Subcutaneous preadipocyte (primary cell): ENCODE measurements at places on chromosomes 6 and 20. TPM values are rescaled to one million over a fixed set of nuclear protein-coding genes. Genes with fewer than 3 reads are reported as not detected.

IPCEF1 gene
- total RNA-seq, result under 0.01 TPM in 1 of 2 replicates, not detected in the other

TEAD3 gene
- 9.2 and 12.1 TPM in 2 replicates for total RNA-seq

SIGLEC1 gene
- not detected in 2 replicates for total RNA-seq

CRISP2 gene
- not detected in 2 replicates for total RNA-seq

PDSS2 gene
- 12.5 and 13.9 TPM in 2 replicates for total RNA-seq

SYCP2L gene
- under 0.01 TPM in 1 of 2 replicates, not detected in the other for total RNA-seq

VIP gene
- total RNA-seq, result not detected in 2 replicates

EYS gene
- under 0.01 and 0.39 TPM in 2 replicates for total RNA-seq

BTN1A1 gene
- under 0.01 and 0.20 TPM in 2 replicates for total RNA-seq

PPARD gene
- 5.1 and 12.5 TPM in 2 replicates for total RNA-seq

NOL7 gene
- total RNA-seq, result 49.2 and 57.9 TPM in 2 replicates

ZNF343 gene
- 11.0 and 16.2 TPM in 2 replicates for total RNA-seq

SLC35B3 gene
- total RNA-seq, result 12.1 and 15.4 TPM in 2 replicates

LHFPL5 gene
- total RNA-seq, result not detected in 2 replicates

MYT1 gene
- not detected in 2 replicates for total RNA-seq

SIRPD gene
- not detected in 2 replicates for total RNA-seq

HLA-DPA1 gene
- 3.1 and 7.0 TPM in 2 replicates for total RNA-seq

COL12A1 gene
- total RNA-seq, result 25.7 and 151 TPM in 2 replicates

EDN1 gene
- under 0.01 TPM in 1 of 2 replicates, not detected in the other for total RNA-seq

SOBP gene
- total RNA-seq, result 7.0 and 8.8 TPM in 2 replicates

C6orf58 gene
- total RNA-seq, result 0.20 TPM in 1 of 2 replicates, not detected in the other
